ENCODE measurements at places on chromosomes 3 and 15.

- no peak for DNase-seq
Observed at GRCh38 chr15:80160570-80161156, 7.9 kb downstream of the FAH start.

DNA sequence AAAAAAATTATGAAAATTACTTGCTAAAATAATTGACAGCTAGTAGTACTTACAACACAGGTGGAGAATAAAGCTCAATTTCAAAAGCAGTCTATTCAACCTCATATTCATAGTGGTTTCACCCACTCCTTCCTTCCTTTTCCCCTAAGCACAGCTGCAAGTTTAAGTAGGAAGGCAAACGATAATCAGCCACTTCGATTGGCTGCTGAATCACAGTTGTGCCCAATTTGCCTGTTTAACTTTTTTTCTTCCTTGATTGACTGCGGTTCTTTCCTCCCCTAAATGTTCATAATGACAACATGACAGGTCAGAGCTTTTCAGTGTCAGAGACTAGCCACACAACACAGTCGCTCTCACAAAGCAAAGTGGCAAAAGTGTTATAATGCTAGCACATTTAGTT is 468.0 kb upstream of the GBE1 start:
- DNase-seq, result no peak

DNA sequence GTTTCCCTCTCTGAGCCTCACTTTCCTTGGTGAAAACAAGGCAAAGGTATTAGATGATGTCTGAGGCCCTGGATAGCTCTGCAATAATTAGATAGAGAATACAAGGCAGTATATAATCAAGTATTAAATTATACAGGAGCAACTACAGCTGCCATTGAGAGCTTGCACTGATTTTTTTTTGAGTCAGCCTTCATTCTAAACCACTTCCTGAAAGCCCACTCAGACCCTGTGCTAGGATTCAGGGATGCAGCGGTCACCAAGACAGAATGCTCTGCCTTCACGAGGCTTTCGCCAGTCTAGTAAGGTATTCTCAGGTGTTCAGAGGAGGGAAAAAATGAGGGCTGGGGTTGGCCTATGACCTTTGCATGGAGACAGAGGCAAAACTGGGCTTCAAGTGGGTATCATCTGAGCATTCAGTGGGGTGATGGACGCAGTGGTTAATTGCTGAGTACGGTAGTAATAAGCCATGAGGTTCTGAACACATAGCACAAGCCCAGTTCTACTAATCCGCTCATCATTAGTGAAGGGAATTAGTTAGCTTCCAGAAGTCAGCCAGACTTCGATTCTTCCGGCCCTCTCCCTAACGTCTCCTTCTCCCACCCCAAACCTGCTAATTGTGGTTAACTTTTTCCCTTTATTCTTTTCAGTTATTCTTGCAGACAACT is 3.6 kb downstream of the VGLL4 start:
- no peak for DNase-seq

- no peak for DNase-seq
Observed at GRCh38 chr15:40064231-40064894, 25.4 kb upstream of the SRP14 start.

DNA sequence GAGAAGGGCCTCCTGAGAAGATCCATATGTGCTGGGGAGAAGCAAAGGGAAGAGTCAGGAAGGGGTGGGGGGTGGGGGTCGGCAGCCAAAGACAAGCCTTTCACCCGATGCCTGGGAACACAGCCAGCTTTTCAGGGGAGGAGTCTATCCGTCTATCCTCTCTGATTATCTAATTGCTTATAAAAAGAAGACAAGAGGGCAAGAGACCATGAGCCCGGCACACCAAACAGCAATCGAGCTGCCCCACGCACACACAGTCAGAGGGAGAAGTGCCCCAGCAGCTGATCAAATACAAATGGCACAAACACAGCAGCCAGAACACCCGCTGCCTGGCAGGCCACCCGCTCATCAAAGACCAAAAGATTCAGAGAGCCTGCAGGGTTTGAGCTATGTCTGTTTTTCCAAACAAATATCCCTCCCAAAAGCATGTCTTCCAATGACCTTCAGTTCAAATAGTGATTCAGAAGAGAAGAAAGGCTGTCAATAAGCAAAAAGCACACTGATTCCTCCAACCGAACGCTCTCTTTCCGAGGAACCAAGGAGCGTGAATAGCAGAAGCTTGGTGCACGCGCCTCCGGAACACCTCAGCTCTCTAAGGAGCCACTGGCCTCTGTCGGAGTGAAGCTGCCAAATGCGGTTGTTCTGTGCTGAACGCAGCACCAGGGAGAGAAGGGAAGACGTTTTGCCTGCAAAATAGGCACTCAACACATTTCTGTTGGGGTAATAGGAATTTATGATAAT is 419.2 kb downstream of the OCA2 start:
- DNase-seq, result no peak
